ENCODE measurements at places on chromosomes 3 and 15. TPM values are rescaled to one million over a fixed set of nuclear protein-coding genes. Genes with fewer than 3 reads are reported as not detected.

Gene WDR49
- total RNA-seq = not detected

Gene LRRIQ4
- total RNA-seq = 0.20 TPM

- no peaks in the 10 kb centered on the region for H3K36me3 ChIP-seq
- H3K27ac ChIP-seq = no peak overlapping the region
- no peaks in the 10 kb centered on the region for H3K4me1 ChIP-seq
Measured at GRCh38 chr15:25250011-25250596, 188.7 kb downstream of the UBE3A start.

DNA sequence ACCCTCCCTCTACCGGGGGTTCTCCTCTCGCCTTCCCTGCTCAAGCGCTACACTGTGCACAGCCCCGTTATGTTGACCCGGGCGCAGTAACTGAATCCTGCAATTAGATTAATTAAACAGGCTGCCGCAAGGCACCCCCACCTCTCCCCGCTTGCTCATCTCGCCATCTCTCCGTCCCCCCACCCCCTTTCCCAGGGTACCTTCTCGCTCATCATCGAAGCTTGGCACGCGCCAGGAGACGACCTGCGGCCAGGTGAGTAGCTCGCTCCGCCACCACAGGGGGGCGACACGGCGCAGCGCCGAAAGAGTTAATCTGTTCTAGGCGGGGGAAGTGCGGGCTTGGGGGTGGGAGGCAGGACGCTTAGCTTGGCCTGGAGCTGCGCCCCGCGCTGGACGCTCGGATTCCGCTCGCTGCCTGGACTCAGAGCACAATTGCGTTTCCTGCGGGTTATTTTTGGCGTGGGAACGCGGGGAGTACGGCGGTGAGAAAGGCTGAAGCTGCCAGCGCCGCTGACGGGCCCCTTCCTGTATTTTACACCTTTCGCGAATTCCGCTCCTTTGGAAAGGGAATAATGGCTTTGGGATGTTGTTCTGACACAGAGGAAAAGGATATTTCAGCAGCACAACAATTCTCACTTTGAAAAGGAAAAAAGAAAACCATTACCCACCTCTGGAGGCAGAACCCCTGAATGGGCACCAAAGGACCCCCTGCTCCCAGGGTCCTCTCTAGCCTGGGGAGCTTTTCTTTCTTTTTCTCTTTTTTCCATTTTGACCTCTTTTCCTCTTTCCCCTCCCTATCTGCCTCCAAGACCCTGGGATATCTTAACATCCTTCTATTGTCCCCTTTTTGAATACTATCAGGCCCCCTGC, 1.5 kb downstream of the DLL4 start:
- peak overlapping the region; percentile 56 for H3K4me3 ChIP-seq
- H3K36me3 ChIP-seq = no peaks in the 10 kb centered on the region
- peak; percentile 37 for DNase-seq
- H3K4me1 ChIP-seq = peaks cover 17% of the 10 kb centered on the region
- H3K27me3 ChIP-seq = peaks cover 21% of the 10 kb centered on the region
- no peak overlapping the region for H3K27ac ChIP-seq

DNA sequence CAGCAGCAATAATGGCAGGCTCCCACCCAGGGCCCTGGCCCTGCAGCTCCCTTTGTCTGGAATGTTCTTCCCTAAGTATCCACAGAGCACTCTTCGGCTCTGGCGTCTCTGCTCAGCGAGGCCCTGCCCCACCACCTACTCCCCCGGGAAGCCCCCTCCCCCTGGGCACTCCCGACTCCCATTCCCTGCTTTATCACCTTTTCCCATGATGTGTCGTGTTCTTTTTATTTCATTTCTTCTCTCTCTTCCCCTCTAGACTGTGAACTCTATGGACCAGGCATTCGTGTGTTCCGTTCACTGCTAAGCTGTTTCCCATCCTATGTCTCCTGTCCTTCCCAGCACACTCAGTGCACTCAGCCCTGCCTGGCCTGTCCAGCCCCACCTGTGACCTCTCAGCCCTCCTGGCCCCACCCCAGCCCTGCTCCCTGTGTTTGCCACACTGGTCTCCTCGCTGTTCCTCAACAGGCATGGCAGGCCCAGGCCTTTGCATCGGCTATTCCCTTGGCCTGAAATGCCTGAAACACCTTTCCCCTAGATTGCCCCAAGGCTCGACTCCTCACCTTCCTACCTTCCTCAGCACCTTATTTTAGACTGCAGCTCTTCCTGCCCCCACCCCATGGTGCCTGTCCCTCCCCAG, 107.4 kb downstream of the TPRA1 start:
- no peaks in the 10 kb centered on the region for H3K36me3 ChIP-seq
- peaks cover 12% of the 10 kb centered on the region for H3K27me3 ChIP-seq
- H3K4me1 ChIP-seq = no peaks in the 10 kb centered on the region

DNA sequence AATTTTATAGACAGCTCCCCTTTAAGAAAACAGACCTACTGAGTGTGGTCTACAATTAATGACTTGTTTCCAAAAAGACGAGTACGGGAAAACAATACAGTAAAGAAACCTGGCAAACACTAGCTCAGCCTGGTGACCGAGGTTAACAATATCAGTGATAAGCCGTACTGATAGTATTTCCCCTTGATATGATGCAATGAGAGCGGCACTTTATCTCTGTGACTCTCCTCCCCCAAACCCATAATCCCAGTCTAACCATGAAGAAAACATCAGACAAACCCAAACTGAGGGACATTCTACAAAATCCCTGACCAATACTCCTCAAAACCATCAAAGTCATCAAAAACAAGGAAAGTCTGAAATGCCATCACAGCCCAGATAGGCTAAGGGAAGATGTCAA, 8.2 kb downstream of the DENND4A start:
- H3K27me3 ChIP-seq = no peaks in the 10 kb centered on the region
- peaks cover 2% of the 10 kb centered on the region for H3K36me3 ChIP-seq
- no peak overlapping the region for H3K27ac ChIP-seq
- no peak for DNase-seq
- H3K4me1 ChIP-seq = peaks cover 11% of the 10 kb centered on the region

Gene BCHE
- 107 TPM for total RNA-seq

Gene EIF3J
- 96.4 TPM for total RNA-seq

Gene EPHA3
- 0.94 TPM for total RNA-seq

- no peaks in the 10 kb centered on the region for H3K4me1 ChIP-seq
- H3K4me3 ChIP-seq = no peak overlapping the region
- H3K36me3 ChIP-seq = no peaks in the 10 kb centered on the region
- H3K27ac ChIP-seq = no peak overlapping the region
- H3K27me3 ChIP-seq = no peaks in the 10 kb centered on the region
- DNase-seq = no peak
Measured at GRCh38 chr3:11086856-11087255, 67.4 kb upstream of the HRH1 start.

Gene ZBED2
- total RNA-seq = not detected

Gene GFM1
- total RNA-seq = 48.1 TPM

DNA sequence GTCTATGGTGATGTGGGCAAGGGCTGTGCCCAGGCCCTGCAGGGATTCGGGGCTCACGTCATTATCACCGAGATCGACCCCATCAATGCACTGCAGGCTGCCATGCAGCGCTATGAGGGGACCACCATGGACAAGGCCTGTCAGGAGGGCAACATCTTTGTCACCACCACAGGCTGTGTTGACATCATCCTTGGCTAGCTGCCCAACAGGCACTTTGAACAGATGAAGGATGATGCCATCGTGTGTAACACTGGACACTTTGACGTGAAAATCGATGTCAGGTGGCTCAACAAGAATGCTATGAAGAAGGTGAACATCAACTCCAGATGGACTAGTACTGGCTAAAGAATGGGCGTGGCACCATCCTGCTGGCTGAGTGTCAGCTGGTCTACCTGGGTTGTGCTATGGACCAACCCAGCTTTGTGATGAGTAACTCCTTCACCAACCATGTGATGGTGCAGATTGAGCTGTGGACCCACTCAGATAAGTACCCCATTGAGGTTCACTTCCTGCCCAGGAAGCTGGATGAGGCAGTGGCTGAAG, 6.1 kb upstream of the USP8 start:
- DNase-seq = peak; percentile 34
- H3K27ac ChIP-seq = no peak overlapping the region
- H3K4me1 ChIP-seq = no peaks in the 10 kb centered on the region
- H3K36me3 ChIP-seq = no peaks in the 10 kb centered on the region

GRCh38 chr3:133368371-133369067, 31.3 kb upstream of the BFSP2 start:
- no peak overlapping the region for H3K27ac ChIP-seq
- H3K27me3 ChIP-seq = no peaks in the 10 kb centered on the region
- no peaks in the 10 kb centered on the region for H3K4me1 ChIP-seq
- no peaks in the 10 kb centered on the region for H3K36me3 ChIP-seq

Gene IGF2BP2
- total RNA-seq = 50.6 TPM

- no peaks in the 10 kb centered on the region for H3K36me3 ChIP-seq
- H3K4me1 ChIP-seq = no peaks in the 10 kb centered on the region
- peak; percentile 74 for DNase-seq
Measured at GRCh38 chr3:150787741-150788370, 24.9 kb upstream of the SIAH2 start.

DNA sequence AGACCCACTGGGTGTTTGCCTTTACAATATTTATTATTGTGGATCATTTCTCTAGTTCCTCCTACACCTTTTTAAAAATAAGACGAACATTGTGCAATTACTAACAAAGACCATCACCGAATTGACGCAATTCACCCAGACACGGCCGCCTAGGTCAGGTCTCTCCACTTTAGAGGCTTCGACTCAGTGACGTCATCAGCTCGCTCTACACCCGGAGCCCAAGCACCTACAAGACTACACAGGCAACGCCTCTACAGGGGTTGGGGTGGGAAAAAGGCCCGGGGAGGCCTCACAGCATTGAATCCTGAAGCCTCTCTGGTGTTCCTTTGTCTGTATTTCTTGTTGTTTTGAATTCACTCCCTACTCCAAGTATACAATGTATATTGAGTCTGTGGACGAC, 16.6 kb downstream of the ZIC4 start:
- no peak overlapping the region for H3K27ac ChIP-seq
- no peak overlapping the region for H3K4me3 ChIP-seq
- H3K27me3 ChIP-seq = no peaks in the 10 kb centered on the region
- no peaks in the 10 kb centered on the region for H3K4me1 ChIP-seq
- no peak for DNase-seq

DNA sequence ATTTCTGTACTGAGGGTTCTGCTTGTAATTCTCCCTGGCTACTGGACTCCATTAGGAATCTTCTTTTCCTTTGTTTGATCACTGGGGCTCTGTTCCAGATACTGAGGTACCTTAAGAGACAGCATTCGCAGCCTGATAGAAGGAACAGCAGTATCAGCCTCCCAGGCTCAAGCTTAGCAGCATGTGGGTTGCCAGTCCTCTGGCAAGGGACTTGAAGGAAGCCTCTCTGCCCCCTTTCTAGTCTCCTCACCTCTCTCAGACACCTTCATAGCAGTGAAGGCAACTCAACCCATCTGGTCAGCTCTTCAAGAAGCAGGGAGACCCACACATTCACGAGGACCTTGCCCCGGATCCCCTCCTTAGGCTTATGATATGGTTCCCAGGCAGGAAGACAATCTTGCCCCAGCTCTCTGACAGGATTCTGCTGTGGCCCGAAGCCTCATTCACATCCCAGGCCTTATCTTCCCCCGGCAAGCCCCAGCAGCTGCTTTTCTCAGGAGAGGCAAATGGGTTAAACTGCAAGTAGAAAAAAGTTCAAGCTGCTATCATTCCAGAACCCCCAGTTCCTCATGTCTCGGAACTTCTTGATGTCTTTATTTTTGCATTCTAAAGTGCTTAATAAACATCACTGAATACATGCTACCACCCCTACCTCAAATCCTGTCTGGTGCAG, 153.1 kb downstream of the LIPC start:
- DNase-seq = no peak
- H3K4me1 ChIP-seq = 0 out of 2 replicates have a peak, but pooled peaks cover 2% of the 10 kb centered on the region
- no peak overlapping the region for H3K27ac ChIP-seq
